ENCODE measurements at places on chromosomes 13 and 19.

DNA sequence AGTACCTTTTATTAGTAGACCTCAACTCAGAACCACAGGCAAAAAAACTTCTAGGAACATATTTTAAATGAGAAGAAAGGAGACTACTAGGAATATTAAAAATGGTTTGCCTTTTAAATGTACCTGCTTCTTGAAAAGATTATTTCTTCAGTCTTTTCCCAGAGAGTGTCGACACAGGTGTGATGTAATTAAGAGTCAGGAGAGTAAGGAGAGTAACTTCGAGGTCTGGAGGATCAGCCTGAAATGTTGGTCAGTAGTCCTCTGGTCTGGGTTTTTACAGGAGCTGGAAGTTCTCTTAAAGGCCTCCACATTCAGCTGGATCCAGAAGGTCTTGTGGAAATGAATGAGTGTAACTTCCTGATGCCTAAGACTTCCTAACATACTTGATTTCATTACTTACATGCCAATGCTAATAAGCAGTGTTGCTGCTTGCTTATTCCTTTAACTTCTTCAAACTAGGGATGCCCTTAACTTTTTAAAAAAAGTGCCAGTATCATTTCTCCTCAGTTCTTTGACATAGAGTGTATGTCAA lies at the start of gene KCTD4:
Gene KCTD4 (minus strand): TSS at position 345 of the 532 bp plus-strand sequence. CDS start 6,478 bp downstream, outside the sequence.
- no peak for DNase-seq

GRCh38 chr13:25848812-25849745 lies 202.7 kb downstream of the SHISA2 start:
- DNase-seq = no peak

DNA sequence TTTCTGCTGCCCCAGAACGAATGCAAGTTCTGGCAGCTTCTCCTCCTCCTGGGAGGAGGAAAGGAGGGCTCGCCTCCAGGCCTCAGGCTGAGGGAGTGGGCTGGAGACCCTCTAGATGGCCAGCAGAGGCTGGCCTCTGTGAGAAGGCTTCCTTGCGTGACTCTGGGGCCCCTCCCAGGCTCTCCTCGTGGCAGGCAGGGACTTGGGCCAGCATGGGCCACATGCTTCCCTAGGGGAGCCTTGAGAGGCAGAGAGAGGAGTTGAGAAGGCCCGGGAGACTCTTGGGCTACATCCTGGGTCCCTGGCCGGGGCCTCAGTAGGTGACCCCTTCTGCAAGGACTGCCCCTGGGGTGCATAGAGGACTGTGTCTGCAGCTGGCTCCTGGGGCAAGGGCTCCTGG lies 25.9 kb downstream of the LYL1 start:
- no peak for DNase-seq

- DNase-seq = peak; percentile 89
Observed at GRCh38 chr19:35154525-35155406, at the start of gene FXYD5. Gene FXYD5, plus strand, starts transcription at chr19:35154735. Its CDS starts 816 bp downstream, at chr19:35155551.

- DNase-seq = no peak
Observed at GRCh38 chr13:112234131-112234875, 141.9 kb upstream of the SPACA7 start.

DNA sequence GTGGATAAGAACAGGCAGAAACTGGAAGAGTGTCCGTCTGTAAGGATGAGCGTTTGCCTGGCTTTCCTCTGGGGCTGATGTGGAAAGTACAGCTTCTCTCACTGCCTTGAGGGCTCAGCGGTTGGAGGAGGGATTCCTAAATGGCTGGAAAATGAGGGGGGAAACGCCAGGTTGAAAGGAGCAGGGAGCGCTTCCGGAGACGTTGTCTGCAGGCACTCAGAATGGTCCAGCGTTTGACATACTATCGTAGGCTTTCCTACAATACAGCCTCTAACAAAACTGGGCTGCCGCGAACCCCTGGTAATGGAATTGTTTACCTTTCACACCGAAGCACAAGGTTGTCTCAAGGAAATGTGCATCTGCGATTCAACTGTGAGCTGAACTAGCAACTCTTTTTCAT lies 39.9 kb downstream of the MRPL57 start:
- DNase-seq = no peak

DNA sequence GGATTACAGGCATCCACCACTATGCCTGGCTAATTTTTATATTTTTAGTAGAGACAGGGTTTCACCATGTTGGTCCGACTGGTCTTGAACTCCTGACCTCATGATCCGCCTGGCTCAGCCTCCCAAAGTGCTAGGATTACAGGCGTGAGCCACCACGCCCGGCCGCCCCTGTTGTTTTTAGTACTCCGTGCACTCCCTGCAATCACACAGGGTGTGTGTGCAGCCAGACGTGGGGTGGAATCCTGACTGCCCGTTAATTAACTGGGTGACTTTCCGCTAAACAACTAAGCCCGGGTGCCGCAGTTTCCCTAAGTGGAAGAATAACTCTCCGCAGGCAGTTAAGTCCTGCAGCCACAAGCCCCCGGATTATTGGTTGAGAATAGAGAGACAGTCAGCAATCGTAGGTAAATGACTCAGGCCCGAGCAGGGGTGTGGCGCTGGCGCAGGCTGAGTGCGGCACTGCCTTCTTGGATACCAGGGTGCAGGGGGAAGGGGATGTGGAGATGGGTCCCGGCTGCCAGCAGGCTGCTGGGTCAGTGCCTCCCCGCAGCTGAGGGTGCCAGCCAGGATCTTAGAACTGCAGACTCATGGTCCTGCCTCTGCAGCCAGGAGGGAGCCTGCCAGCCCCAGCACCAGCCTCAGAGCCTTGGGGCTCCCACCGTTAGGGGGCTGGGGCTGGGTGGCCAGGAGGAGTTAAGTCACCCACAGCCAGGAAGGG lies 6.1 kb upstream of the FXYD3 start:
- DNase-seq = no peak

DNA sequence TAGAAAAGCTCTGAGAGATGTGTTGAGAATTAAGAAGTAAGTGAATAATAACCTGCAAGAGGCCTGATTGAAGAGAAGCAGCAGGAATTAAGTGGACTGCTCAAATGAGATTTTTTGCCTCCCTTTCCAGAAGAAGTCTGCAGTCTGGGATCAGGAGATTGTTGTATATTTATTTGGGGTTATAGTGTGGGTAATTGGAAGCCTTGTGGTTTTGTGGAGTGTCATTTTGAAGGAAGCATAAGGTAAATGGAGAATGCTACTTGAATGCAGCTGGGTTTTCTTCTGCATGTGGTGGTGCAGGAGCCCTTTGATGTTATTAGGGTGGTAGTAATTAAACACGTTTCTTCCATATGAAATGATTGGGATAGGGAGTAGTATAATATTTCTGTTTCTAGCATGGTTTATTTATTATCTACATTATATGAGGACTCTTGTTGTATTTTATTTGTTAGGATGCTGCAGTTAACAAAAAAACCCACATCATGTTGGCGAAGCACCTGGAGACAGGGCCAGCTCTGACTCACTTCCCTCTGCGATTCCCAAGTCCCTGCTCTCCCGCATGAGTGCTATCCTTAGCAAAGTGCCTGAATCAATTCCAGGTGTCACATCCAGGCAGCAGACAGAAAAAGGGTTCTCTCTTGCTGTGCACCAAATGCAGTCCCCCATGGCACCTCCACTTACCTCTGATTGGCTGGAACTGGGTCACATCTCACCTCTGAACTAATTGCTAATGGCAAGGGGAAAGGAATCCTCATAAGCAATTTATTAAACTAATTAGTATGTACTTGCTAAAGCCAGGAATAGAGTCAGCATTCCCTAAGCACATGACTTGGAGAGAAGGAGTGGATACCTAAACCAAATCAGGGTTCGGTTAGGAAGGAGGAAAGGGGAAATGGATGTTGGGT lies 54.8 kb downstream of the DGKH start:
- no peak for DNase-seq

- no peak for DNase-seq
Observed at GRCh38 chr19:43462785-43463380, 2.5 kb downstream of the LYPD3 start.

GRCh38 chr13:104954210-104954609 lies 1581.3 kb downstream of the EFNB2 start:
- peak; percentile 85 for DNase-seq

DNA sequence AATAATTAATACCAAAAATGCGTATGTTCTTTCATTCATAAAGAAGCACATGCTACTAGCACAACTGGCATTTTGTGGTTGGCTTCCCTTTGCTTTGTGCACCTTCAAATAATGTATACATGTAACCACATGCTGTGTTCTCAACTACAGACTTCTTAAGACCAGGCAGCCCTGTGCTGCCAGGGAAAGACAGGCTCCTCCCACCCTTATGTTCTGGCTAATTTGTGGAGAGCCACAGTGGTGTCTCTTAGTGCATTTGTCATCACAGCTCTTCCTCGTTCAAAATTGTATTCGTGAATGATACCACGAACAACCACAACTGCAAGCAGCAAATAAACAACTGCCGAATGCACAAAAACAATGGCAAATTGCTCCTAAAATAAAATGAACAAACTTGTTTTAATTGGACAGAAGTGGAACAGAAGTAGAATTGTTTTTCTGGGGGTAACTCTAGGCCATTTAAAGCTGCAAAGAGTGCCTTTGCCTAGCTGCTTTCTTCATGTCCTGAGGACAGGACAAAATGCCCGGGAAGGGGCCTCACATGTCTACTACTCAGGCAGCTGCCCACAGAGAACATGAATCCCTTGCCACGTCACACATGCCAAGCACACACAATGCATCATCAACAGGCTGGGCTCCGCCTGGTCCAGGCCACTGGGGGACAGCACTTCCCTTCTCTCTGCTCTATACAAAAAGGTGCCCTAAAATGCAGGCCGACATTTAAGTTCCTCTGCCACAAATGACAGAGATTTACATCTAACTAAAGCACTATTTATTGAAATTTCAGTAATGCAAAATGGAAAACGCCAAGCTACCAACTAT lies 21.7 kb downstream of the IRS2 start:
- DNase-seq = peak; percentile 37

GRCh38 chr19:47176627-47177090 lies 46.0 kb downstream of the SAE1 start:
- no peak for DNase-seq

GRCh38 chr13:80363890-80364503 lies 23.1 kb upstream of the SPRY2 start:
- peak; percentile 45 for DNase-seq

Measured in inflammatory macrophage treated with lipopolysaccharide for 4 hours (primary cell).